ENCODE measurements at places on chromosomes 1 and 21.
A peak's percentile ranks its signal among the peaks of the same experiment; 100 is the strongest.

DNA sequence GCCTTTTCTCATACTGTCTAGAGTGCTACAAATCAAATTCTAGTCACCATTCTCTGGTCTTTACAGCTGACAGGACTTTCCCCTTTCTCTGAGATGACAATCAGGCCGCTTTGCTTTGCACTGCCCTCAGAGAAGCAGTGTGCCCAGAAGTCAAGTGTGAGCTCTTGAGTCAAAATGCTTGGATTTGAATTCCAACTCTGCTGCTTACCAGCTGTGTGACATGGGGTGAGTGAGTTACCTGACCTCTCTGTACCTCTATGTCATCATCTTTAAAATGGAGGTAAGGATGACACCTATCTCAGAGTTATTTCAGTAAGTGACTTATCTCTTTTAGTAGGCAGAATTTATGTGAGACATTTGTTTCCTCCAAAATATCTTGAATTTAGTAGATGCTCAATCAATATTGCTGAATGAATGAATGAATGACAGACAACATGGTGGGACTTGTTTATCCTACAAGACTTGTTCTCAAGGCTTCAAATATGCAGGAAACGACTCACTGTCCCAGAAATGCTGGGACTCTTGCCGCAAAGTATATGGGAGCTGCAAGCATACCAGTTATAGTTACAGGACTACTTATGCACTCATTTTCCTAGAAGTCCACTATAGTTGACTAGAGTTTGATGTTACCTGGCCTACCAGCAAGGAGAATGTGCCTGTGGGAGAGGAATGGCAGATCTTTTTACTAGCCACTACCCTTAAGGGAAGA, 38.1 kb upstream of the A3GALT2 start:
- no peak for DNase-seq

GRCh38 chr1:3611170-3612019, at the start of gene MEGF6:
MEGF6 (minus strand) TSS chr1:3611508; CDS start chr1:3611268, 240 bp downstream.
- DNase-seq = peak; percentile 37

DNA sequence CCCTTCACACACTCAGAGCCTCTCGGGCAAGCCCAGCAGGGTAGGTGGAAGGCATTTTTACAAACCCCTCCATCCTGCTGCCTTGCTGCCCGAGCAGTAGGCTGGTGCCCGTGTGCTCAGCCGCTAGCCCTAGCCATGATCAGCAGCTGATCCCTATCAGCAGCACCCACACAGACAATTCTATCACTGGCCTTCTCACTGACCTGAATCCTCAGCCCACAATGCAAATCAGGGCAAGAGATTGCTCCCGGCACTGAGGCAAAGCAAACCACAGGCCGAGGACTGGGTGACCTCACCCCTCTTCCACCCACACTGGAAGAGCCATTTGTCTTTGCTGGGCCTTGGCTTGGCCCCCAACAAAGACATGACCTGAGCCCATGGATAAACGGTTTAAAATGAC, 895 bp upstream of the PDZK1 start:
- no peak for DNase-seq

- DNase-seq = peak; percentile 49
Observed at GRCh38 chr1:69700770-69701169, 133.0 kb downstream of the LRRC7 start.

GRCh38 chr1:5939271-5940170, 52.7 kb downstream of the NPHP4 start:
- no peak for DNase-seq
